ENCODE measurements at places on chromosomes 2 and 18.

GRCh38 chr2:240255811-240256703, 115.6 kb upstream of the OTOS start:
- DNase-seq: no peak

- DNase-seq: no peak
Observed at GRCh38 chr2:126704434-126705160, 48.6 kb downstream of the GYPC start.

GRCh38 chr18:33573193-33573592, 4.8 kb upstream of the ASXL3 start:
- DNase-seq: no peak

GRCh38 chr2:26989156-26989555, 18.7 kb downstream of the MAPRE3 start:
- DNase-seq: no peak
